ENCODE measurements at places on chromosomes 12 and 14. TPM values are rescaled to one million over a fixed set of nuclear protein-coding genes. Genes with fewer than 3 reads are reported as not detected.

FOXA1 gene
- 14.3 TPM for polyA plus RNA-seq

CMA1 gene
- polyA plus RNA-seq = not detected

KLHL33 gene
- polyA plus RNA-seq = 0.03 TPM

PRB4 gene
- polyA plus RNA-seq = 0.16 TPM

OVCH1 gene
- 0.17 TPM for polyA plus RNA-seq

FOXG1 gene
- polyA plus RNA-seq = not detected

HOXC6 gene
- polyA plus RNA-seq = 0.18 TPM
